SJSA1 (cell line): ENCODE measurements at places on chromosomes 7 and 10.

GRCh38 chr7:70316745-70317144 lies 718.5 kb downstream of the AUTS2 start:
- no peak for DNase-seq

- DNase-seq: no peak
Observed at GRCh38 chr7:99420213-99420612, 11.4 kb downstream of the BUD31 start.

GRCh38 chr10:126461289-126461940 lies 73.1 kb upstream of the ADAM12 start:
- no peak for DNase-seq

- peak; percentile 29 for DNase-seq
Observed at GRCh38 chr10:52517012-52517411, 202.9 kb downstream of the DKK1 start.

DNA sequence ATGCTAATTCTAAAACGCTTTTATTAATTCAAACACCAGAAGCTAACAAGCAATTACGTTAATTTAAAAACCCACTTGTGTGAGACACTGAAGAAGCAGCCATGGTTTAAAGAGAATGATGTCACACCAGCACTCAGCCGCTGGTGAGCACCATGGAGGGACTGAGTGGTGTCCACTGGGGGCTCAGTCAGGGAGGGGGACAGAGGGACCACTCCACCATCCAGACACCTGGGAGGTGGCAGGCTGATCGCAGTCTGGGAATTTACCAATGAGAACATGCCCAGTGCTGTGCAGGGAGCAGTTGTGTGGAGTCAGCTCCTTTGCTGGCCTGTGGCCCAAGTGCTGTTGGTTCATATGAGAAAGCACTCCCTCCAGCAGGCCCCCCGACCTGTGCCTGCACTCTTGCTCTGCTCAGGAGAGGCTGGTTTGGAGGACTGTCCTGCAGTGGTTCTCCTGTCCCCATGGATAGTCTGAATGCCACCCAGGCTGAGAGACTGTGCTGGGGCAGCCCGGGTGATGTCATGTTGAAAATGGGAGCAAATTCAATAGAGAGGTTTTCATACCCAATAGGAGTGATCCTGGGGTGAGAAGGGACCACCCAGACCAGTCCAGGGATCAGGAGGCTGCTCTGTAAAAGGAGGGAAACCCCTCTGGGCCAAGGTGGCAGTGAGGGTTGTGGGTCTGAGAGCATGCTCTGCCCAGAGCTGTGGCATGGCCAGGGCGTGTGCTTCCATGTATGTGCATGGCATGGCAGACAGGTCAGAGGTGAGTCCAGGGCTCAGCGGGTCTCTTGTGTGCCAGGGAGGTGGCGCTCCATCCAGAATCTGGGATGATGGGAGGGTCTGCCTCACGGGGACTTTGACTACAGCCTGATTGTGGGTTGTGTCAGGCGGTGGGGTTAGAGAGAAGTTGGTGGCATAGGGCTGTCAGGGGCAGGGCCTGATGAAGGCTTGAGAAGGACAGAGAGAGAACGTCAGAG lies 12.7 kb downstream of the ADCY1 start:
- no peak for DNase-seq

GRCh38 chr7:80136261-80137055 lies 1.8 kb downstream of the GNAI1 start:
- DNase-seq: peak; percentile 87

DNA sequence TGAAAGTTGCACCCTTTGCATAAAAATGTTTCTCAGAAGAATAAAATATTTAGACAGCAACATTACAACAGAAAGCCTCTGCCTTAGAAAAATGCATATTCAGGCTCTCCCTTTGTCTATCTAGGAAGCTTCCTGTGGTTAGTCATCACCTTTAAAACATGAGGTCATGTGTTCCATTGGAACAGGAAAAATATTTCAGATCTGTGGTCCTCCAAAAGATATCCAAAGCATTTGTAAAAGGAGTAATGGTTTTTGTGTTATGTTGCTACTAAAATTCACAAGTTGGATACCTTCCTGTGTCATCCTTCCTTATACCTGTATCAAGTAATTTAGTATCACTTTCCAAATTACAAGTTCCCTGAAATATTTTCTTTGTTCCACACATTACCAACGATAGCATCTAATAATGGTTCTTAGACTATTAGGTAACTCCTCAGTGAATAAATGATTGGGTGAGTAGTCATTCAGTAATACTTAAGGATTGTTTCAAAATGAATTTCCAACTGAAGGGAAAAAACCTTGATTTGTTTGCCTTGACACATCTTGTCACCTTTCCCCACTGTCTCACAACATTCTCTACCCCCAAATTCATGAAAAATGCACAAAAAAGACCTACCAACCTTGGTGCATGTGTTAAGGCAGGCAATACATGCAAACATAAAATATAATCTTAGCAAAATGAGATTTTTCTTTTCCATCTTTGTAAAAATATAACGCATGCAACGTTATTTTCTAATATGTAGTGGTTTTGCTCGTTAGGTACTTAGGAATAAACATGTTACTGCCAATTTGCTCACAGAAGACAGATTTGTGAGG lies 19.7 kb upstream of the RHOBTB1 start:
- DNase-seq: peak; percentile 83

GRCh38 chr7:149780636-149781419 lies 7.4 kb upstream of the ZNF467 start:
- no peak for DNase-seq

- no peak for DNase-seq
Observed at GRCh38 chr7:84091318-84091717, 103.3 kb downstream of the SEMA3A start.

DNA sequence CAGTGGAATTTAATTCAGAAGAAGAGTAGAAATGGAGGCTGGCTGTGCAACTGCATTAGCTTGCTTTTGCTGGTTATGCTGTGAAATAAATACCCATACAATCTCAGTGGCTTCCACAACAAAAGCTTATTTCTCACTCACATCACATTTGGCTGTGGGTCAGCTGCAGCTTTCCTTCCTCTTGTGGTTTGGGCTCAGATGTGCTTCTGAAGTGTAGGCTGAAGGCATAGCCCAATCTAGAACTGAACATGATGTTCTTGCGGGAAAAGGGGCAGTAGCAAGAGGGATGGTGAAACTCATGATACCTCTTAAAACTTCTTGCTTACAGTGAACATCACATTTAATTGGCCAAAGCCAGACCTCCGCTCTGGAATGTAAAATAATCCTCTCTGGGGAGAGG lies 119.9 kb downstream of the HECW1 start:
- no peak for DNase-seq

DNA sequence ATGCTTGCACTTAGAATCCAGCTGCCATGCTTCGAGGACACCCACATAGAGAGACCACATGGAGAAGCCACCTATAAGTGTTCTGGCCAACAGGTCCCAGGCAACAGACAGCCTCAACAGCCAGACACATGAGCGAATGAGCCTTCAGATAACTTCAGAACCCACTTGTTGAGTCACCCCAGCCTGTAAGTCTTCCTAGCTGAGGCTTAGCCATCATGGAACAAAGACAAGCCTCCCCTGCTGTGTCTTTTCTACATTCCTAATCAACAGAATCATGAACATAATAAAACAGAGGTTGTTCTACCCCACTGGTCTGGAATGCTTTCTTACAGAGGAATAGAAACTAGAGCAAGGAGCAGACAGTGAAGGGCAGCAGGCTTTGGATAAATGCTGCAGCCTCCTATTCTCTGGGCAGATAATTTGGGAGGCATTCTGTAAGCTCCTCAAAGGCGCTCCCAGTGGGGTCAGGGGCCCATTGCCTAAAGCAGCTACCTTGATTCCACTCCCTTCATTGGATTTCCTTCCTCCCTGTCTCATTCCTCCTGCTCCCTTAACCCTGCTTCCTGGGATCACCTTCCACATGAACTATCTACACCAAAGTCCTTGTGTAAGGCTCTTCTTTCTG lies 4.6 kb downstream of the TLL2 start:
- peak; percentile 43 for DNase-seq

DNA sequence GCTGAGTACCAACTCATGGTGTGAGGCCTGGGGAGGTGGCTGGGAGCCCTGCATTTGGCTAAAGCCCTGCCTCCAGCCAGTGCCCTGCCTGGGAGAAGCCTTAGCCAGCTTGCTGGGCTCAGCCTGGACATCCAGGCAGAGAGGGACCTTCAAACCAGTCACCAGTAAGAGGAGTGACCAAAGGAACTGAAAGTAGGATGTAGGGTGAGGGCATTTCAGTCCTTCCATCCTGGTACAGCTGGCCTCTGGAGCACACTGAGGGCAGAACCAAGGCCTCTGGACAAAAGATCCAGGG lies 124.8 kb downstream of the ADCY1 start:
- DNase-seq: no peak

DNA sequence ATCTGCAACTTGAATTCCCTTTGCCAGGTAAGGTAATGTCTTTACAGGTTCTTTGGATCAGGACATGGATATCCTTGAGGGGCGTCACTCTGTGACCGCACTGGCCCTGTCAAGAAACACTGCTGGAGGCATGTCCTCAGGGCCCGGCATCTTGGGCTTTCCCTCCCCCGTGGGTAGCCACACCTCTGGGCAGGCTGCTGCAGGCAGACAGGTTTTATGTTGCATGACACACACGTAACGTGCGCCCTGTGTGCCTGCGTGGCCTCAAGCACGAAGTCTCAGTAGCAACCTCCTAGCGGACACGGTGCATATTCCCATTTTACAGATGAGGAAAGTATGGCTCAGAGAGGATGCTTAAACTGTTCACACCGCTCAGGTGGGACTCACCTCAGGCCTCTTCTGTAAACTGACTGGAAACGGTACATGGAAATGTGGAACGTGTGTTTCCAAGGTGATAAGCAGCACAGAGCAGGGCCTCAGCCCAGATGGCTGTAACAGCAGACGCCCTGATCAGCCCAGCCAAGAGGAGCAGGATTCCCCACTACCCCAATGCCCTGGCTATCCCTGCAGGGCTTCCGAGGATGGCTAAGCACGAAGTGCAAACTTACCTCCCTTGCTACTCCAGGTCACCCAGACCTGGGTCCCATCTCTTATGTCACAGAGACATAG lies 553.6 kb downstream of the TCERG1L start:
- DNase-seq: no peak

DNA sequence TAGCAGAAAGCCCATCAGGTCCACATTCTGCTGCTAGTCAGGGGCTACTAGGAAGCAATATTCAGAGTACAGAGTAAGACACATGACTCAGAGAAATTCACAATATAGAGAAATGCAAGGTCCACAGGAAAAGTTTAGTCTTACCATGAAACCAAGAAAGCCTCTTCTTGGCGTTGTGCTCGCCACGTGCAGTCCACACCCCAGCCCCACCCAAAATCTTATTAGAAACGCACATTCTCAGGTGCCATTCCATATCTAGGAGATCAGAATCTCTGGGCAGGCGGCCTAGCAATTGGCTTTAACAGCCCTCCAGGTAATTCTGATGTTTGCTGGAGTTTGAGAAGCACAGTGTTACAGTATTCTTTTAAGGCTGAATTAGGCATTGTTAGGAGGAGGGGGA lies 15.8 kb upstream of the SAR1A start:
- no peak for DNase-seq

- no peak for DNase-seq
Observed at GRCh38 chr10:16811292-16811691, 5.9 kb downstream of the RSU1 start.

GRCh38 chr10:1824928-1825327 lies 87.6 kb upstream of the ADARB2 start:
- no peak for DNase-seq

DNA sequence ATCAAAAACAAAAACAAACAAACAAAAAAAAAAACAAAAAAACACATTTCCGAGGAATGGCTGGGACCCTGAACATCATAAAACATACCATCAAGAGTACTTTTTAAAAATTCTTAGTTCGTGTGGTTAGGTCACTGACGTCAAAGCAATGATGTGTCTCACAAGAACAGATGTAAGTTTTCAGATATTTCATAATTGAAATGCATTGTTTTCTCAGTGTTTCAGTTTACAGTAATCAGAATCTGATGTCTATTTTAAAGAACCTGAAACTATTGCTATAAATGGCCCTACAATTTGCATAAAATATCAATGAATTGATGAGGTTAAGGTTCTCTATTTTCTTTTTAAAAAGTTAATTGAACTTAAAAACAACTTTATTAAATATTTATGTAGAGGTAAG lies 103.7 kb upstream of the HGF start:
- no peak for DNase-seq

- no peak for DNase-seq
Observed at GRCh38 chr7:137606061-137606674, 240.6 kb downstream of the DGKI start.

GRCh38 chr7:26198133-26198780 lies 2.3 kb downstream of the HNRNPA2B1 start:
- DNase-seq: no peak

DNA sequence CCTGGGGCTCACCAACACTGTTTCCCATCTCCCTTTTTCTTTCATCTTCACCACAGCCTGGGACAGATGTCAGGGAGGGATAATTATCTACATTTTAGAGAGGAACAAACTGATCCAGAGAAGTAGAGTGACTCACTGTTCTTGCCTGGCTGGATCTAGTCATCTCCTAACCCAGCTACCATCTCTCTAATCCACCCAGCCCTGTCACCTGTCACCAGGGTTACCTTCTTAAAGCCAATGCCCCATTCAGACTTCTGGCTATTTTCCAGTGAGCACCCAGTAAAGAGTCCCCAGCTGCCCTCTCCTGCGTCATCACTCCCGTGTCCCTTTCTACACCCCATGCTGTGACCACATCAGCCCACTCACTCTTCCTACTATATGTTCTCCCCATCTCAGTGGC lies 68.4 kb upstream of the DUSP5 start:
- DNase-seq: no peak

DNA sequence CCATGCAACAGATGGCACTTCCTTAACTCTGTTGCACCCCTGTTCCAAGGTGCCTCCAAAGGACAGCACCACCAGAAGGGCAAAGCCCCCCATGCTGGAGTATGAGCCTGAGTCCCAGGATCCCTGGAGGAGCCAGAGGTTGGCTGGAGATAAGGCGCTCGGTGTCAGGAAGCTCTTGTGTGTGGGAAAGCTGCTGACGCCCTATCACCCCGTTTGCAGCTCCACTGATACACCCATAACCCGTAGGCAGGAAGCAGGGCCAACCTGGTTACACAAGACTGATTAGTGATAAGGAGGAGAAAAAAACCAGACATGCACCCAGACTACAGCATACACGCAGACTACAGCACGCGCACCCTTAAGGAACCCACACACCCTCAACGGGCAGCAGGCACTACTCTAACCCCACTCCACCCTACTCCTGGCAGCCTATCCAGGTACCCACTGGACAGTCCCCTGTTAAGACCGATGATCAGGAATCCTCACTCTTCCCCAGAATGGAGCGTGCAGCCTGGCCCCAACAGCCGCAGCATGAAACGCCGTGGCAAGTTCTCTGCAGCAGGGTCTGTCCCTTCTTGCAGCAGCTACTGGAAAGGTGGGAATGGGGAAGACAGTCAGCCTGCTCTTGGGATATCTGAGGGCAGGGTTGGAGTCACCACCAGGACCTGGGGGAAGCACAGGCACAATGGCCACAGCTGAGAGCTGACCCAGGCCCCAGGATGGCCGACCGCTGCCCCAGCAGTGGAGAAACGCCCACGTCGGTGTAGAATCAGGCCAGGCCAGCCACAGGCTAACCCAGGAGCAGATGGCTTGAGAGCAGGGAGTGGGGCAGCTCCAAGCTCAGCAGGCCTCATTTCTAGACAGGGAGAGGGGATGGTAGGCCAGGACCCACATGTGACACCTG lies 38.3 kb upstream of the TUBB8 start:
- no peak for DNase-seq

GRCh38 chr7:93145354-93145753 lies 2.8 kb downstream of the SAMD9L start:
- no peak for DNase-seq
